ENCODE measurements at places on chromosomes 13 and 19.

DNA sequence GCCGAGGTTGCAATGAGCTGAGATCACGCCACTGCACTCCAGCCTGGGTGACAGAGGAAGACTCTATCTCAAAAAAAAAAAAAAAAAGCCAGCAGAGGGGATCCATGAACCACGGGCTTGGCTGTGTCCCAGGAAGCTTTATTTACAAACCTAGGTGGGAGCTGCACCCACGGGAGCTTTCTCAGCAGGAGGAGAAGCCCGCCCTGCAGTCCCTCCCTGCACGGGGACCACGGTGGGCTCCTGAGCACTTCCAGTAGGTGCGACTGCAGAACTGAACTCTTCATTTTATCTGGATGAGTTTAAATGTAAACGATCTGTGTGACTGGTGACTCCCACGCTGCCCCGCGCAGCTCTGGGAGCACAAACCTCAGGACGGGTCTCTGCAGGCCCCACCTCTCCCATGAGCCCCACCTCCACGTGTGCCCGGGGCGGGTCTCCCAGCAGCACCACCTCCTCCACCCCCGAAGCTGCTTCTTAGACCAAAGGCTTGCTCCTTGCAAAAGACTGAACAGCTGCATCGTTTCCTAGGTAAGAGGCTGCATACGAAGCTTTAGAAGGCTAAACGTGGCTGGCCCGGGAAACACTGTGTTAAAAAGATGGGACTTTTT lies 66.4 kb downstream of the SPACA7 start:
- no peak for DNase-seq

- no peak for DNase-seq
Observed at GRCh38 chr19:11499890-11500420, 5.7 kb downstream of the ZNF653 start.

- DNase-seq: no peak
Observed at GRCh38 chr13:110533771-110534670, 27.5 kb downstream of the RAB20 start.

DNA sequence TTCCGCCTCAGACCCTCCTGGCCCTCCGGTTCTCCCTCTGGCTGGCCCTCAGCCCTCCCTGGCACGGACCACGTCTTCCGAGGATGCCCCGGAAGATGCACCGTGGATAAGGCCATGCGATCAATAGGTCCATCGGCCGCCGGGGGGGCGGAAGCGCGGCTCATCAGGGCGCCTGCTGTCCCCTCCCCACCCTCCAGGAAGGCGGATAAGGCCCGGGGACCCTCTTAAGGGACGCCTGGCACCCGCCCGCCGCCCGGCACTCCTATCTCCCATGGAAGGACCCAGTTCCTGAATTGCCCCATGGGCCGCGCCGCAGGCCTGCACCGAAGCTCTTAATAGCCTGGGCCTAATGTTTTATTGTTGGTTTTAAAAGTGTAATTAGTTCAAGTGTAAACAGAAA lies 46.2 kb upstream of the TCF3 start:
- no peak for DNase-seq

- DNase-seq: no peak
Observed at GRCh38 chr13:51950722-51951121, 60.5 kb downstream of the ATP7B start.

GRCh38 chr19:40378509-40378908 lies 11.5 kb downstream of the HIPK4 start:
- DNase-seq: no peak

- peak; percentile 48 for DNase-seq
Observed at GRCh38 chr13:26719356-26719945, 41.1 kb downstream of the GPR12 start.

DNA sequence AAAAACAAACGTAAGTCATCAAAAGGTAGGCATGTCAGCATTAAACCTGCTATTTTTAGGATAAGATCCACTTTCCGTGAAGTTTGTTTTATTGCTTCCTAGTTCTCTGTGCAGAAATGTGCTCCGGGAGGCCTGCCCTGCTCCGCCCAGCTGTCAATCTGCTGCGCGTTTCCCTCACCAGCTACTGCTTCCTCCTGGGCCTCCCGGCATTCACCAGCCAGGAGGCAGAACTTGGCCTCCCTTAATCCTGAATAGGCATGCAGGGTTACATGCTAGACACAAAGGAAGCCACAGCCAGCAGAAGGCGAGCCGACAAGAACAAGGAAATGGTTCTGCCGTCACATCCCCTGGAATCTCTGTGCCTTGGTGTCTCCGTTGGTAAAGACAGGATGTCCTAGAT lies 386.2 kb downstream of the IRS2 start:
- DNase-seq: no peak

DNA sequence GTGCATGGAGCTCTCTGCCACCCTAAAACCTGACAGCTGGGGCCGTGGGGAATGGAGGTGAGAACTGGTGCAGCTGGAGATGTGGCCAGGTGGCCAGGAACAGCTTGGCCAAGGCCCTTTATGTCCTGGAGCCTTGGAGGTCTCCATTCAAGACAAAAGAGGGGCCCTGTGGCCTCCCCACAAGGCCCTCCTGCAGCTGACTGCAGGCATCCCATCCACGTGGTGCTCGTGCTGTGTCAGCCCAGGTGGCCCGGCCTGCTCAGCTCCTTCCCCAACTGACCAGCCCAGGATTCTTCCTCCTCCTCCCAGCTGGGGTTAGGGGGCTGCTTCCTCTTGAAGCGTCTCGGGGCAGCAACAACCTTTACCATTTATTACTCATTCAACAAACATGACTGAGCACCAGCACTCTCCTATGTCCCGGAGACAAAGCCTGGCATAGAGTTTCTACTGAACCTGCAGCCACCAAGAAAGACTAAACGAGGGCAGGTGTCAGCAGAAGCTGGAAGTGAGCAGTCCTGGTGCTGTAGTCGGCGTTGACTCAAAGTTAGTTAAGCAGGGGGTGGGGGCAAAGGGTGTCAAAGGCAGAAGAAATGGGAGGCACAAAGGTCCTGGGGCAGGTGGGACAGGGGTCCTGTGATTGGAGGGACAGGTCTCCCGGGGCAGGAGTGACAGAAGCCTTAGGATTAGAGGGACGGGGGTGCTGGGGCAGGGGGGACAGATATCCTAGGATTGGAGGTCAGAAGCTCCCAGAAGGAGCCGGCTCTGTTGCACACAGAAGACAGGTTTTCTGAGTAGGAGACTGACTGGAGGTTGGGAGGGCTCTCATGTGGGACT lies 23.3 kb upstream of the C13orf46 start:
- no peak for DNase-seq

DNA sequence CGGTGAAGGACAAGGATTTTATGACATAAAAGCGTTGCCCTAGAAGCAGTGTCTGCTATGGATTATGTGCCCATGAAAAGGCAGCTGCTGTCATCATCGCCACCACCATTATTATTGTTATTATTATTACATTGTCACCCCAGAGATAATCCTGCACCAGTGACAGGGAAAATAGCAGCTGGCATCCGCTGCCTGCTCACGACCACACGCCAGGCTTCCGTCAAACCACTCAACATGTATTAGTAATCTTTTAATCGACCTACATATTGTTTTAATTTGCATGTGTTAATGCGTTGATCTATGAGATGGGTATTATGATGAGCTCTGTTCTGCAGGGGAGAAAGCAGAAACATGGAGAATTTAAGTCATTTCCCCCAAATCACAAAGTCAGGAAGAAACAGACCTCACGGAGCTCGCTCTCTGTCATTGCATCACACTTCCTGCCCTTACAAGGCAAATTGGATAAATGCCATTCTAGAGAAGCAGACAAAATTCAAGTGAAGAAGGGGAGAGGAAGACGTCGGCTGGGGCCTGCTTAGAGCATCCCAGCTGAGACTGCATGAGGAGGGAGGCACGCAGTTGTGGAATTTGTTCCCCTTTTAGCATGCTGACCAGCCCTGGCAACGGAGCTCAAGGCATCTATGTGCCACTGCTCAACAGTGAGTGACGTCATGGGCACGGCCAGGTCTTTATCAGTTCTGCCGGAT lies at the start of gene FFAR3:
Gene FFAR3, plus strand, starts transcription at position 594 of the 707 bp plus-strand sequence. CDS start 431 bp downstream, outside the sequence.
- DNase-seq: no peak

DNA sequence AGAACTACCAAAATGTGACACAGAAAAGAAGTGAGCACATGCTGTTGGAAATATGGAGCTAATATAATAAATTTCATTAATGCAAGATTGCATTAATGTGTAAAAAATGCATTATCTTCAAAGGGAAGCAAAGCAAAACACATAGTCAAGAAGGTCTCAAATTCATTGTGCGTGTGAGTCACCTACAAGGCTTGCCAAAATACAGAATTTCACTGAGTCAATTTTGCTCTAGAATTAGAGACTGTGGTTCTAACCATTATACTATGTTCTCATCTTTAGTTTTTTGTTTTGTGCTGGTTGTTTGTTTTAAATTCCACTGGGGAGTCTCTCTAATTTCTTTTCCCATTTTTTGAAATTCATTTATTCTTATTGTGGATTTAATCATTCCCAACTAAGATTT lies 149.8 kb upstream of the SLITRK1 start:
- DNase-seq: no peak

- no peak for DNase-seq
Observed at GRCh38 chr19:10935371-10936059, 6.9 kb downstream of the TIMM29 start.

DNA sequence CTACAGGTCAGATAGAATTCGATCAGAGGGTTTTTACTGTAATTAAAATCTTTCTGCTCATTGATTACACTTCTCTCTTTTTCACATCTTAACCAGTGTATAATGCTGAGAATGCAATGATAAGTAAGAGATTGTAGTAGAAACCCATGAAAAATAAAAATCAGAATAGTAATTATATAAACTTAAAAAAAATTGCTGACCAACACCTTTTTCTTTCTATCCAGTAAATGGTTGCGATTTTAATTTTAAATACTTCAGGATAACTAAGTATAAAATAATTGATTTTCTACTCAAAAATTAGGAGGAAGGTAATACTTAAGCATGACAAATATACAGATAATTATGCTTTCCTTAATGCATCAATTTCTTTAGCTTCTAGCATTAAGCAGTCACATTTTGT lies 910.6 kb upstream of the GPC6 start:
- no peak for DNase-seq

- no peak for DNase-seq
Observed at GRCh38 chr19:38376576-38376975, 2.2 kb downstream of the PSMD8 start.

- DNase-seq: peak; percentile 93
Observed at GRCh38 chr13:101695870-101696516, 243.5 kb downstream of the ITGBL1 start.

GRCh38 chr19:54191011-54191810 lies at the start of gene TSEN34:
TSEN34 (plus strand) TSS chr19:54191308; CDS start chr19:54191365, 57 bp downstream.
- DNase-seq: peak; percentile 74

- no peak for DNase-seq
Observed at GRCh38 chr13:33262062-33262487, 23.5 kb downstream of the STARD13 start.

DNA sequence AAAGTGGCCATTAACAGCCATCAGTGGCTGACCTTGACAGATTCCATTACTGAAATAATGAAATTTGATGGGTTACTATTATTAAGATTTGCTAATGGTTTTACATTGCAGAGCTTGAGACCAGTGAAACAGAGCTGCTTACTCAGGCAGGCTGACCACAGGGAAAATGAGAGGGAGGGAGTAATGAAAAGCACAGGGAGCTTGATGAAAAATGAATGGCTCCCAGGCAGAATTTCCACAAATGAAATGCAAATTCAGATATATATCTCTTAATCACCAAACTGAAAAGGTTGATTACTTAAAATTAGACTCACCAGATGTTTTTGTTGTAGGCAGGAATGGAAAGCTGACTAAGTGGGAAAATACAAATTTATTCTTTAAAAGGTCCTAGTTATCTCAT lies 36.1 kb downstream of the HTR2A start:
- DNase-seq: no peak

GRCh38 chr19:9848060-9848459 lies 12.9 kb downstream of the PIN1 start:
- no peak for DNase-seq

DNA sequence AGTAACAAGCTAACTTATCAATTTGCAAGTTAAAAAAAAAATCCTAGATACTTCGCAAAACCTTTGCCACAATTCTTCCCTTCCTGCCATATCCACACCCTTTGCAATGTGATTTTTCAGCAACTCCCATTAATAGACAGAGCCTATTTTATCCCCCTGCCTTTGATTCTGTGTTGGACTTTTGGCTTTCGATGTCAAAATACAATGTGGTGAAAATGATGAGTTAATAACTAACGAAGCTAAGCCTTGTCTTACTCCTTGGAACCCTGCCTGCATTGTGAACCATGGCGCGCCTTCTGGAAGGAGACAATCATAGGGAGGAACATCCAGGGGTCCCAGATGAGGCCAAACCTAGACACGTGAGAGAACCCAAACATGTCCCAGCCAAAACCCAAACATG lies 6.4 kb downstream of the CYP4F2 start:
- no peak for DNase-seq

GRCh38 chr13:36344886-36345437 lies 1.2 kb downstream of the SPART start:
- no peak for DNase-seq

- DNase-seq: no peak
Observed at GRCh38 chr19:7137120-7137519, 67.6 kb downstream of the ZNF557 start.

DNA sequence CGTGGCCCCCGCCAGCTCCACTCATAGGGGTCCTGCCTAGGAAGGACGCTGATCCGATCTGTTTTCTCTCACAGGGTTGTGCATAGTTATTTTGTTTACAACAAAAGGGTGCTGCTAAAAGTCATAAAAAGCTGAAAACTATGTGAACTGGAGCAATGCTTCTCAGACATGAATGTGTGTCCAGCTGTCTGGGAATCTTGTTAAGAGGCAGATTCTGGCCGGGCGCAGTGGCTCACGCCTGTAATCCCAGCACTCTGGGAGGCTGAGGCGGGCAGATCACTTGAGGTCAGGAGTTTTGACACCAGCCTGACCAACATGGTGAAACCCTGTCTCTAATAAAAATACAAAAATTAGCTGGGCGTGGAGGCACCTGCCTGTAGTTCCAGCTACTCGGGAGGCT lies 8.6 kb downstream of the LRRC4B start:
- DNase-seq: no peak

- DNase-seq: no peak
Observed at GRCh38 chr19:33085570-33086128, 4.7 kb downstream of the GPATCH1 start.

DNA sequence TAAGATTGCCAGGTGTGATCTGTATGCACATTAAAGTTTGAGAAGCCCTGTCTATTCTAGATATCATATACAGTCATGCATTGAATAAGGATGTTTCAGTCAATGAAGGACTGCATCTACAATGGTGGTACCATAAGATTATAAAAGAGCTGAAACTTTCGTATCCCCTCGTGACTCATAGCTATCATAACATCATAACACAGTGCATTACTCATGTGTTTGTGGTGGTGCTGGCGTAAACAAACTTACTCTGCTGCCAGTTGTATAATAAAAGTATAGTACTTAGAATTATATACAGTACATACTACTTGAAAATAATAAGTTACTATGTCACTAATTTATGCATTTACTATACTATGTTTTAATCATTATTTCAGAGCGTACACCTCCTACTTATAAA lies 489.3 kb downstream of the GPC6 start:
- no peak for DNase-seq

DNA sequence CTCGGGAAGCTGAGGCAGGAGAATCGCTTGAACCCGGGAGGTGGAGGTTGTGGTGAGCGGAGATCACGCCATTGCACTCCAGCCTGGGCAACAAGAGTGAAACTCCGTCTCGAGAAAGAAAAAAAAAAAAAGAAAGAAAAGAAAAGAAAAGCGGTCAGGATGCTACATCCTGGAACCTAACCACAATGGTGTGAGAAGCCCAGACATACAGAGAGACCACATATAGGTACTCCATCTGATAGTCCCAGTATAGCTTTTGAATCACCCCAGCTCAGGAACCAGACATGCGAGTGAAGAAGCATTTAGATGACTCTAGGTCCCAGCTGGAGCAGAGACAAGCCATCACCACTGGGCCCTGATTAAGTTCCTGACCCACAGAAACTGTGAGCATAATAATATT lies 3.2 kb downstream of the IFNL1 start:
- DNase-seq: no peak

Measured in NCI-H446 treated with DMSO at 0.1 percent for 48 hours (cell line).